Stromal cell of bone marrow (primary cell): ENCODE measurements at places on chromosomes 16 and 17.

DNA sequence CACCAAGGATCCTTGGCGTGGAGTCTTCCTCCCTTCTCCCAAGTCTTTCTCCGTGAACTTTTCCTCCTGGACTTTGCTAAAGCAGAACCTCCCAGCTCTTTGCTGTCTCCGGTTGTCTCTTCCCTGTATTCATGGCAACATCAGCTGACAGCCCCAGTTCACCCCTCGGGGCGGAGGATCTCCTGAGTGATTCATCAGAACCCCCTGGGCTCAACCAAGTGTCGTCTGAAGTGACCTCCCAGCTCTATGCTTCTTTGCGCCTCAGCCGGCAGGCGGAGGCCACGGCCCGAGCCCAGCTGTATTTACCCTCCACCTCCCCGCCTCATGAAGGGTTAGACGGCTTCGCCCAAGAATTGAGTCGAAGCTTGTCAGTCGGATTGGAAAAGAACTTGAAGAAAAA lies 943 bp downstream of the CNTROB start:
- DNase-seq = peak; percentile 44

GRCh38 chr16:69397821-69398521 lies 12.2 kb upstream of the TERF2 start:
- peak; percentile 62 for DNase-seq

- DNase-seq = no peak
Observed at GRCh38 chr17:82918508-82918907, 78.7 kb upstream of the ZNF750 start.

GRCh38 chr17:37031493-37032083 lies 82.8 kb downstream of the AATF start:
- no peak for DNase-seq

- DNase-seq = no peak
Observed at GRCh38 chr16:55876854-55877253, 1.7 kb upstream of the CES5A start.

DNA sequence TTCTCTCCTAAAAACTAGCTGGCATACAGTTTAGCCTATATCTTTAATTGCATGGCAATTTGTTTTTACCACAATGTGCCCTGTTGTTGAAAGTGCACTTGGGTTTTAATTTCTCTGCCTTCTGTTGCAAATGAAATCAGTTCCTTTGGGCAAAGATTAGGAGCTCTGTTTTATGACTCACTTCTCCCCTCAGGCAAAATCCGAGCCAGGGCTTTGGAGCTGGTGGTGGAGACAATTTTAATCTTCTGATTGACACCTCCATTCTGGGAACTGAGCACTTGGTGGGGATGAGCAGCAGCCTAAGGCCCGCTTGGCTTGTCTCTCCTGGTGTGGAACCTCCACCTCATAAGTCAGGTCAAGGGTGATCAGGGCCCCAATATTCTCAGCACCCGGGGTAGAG lies 13.3 kb upstream of the MYH8 start:
- no peak for DNase-seq

DNA sequence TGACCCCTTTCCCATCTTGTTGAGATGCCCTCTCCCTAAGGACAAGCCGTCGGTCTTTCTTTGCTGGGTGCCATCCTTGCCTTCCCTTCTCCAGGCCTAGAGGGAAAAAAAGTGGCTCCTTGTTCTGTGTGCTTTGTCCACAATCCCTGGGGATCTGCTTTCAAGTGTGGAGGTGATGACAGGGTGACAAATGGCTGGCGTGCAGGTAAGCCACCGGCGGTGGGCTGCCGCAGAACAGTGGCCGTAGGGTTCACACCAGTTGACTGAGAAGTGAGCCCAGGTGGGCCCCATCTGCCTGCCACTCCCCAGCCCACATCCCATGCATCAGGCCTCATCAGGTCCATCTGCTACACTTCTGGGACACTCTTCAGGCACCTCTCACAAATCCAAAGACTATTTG lies 11.4 kb upstream of the CALB2 start:
- no peak for DNase-seq

GRCh38 chr17:50689956-50690886 lies 17.5 kb downstream of the ANKRD40 start:
- DNase-seq = no peak

DNA sequence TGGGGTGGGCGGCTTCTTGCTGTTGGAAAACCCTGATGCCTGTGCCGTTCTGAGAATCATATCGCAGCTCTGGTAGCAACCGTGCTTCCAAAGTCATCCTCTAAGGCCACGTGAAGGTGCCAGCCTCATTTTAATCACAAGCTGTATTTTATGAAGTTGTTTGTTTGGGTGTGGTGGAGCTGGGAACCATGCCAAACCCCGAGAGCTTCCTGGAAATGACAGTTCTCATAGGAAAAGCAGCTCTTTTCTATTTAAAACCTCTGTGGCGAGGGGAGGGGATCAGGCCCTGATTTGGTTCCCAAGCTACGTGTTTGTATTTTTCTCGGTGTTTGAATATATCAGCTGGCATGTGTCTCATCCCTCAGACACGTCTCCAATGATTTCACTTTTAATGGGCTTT lies 21.7 kb downstream of the KNOP1 start:
- DNase-seq = peak; percentile 77

- no peak for DNase-seq
Observed at GRCh38 chr16:85398050-85398451, 215.1 kb upstream of the GSE1 start.

DNA sequence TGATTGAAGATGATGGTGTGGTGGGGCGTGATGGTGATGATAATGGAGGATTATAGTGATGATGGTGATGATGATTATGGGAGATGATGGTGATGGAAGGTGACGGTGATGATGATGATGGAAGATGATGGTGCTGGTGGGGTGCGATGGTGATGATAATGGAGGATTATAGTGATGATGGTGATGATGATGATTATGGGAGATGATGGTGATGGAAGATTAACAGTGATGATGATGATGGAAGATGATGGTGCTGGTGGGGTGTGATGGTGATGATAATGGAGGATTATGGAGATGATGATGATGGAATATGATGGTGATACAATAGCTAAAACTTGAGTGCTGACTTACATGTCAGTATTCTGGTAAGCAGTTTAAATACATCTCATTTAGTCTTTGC lies 391.0 kb upstream of the EEF2KMT start:
- no peak for DNase-seq

- DNase-seq = peak; percentile 23
Observed at GRCh38 chr16:54808890-54809289, 121.8 kb upstream of the IRX5 start.

DNA sequence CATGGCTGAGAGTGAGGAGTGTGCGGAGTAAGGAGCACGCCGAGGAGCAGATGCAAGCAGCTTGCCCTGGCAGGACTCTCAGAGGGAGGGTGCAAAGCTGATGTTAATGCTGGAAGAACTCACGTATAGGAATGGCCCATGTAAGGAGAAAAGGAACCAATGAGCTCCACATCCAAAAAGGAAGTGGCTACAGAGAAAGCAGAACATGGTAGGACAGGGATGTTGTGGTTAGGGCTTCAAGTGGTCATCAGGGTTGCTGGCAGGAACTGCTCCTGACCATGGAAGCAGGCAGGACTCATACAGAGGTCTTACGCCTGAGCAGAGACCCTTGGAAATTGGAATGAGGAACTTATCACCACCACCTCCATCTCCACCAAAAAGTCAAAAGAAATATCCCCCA lies 5.2 kb downstream of the MYO1D start:
- DNase-seq = no peak

DNA sequence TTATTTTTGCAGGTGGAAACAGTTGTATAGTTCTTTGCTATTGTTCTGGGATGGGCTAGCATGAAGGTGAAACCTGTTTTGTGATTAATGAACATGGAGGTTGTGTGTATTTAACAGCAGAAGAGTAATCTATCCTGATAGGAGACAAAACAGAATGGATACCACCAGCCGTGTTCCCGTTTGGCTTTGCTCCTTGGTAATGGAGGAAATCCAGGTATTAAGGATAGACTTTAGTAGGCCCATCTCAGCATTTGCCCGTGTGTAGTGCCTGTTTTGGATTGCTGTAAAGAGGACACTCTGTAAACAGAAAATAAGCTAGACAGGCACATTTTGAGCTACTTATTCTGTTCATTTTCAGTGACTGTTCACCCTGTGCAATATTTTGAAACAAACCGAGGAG lies 215.1 kb downstream of the RBFOX1 start:
- DNase-seq = no peak
